Left renal cortex interstitium (tissue), 4 donors: ENCODE measurements at places on chromosomes 3 and 15.

DNA sequence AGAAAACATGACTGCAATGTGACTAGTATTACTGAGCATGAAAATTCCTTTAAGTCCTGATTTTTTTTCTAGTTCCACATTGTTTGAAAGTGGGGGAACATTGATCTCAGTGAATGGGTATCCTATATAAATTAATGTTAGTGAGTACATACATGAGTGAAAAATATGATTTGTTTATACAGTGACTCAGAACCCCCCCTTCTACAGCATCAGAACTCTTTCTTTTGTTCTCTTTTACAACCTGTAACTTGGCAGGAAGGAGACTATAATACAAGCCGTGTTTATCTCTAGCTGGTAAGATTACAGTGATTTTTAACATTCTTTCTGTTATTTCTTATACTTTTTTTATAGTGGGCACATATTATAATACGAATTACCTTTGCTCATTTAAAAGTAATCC, 384.7 kb downstream of the PDCD6IP start:
- DNase-seq = no peak

GRCh38 chr3:73633916-73634344, 9.2 kb upstream of the PDZRN3 start:
- no peak for DNase-seq

- no peak for DNase-seq
Measured at GRCh38 chr3:183871541-183871940, 13.1 kb downstream of the PARL start.

GRCh38 chr3:152505926-152506325, 237.2 kb downstream of the MBNL1 start:
- DNase-seq = no peak

GRCh38 chr3:141392897-141393734, 24.8 kb downstream of the ZBTB38 start:
- no peak for DNase-seq

DNA sequence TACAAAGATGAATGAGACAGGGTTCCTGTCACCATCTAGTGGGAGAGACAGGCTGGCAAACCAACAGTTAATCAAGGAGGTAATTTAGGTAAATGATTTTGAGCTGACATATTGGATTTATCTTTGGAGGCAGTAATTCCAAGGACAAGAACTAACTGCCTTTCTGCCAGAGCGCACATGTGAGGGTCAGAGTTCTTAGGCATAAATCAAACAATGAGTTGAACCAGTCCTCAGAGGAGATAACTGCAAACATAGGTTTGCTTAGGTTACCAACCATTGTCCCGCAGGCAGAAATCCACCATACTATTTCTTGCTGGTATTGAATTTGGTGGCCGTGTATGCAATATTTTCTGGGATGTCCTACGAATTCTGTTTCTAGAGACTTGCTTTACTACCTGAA, 14.2 kb upstream of the PPP1R2 start:
- DNase-seq = no peak

DNA sequence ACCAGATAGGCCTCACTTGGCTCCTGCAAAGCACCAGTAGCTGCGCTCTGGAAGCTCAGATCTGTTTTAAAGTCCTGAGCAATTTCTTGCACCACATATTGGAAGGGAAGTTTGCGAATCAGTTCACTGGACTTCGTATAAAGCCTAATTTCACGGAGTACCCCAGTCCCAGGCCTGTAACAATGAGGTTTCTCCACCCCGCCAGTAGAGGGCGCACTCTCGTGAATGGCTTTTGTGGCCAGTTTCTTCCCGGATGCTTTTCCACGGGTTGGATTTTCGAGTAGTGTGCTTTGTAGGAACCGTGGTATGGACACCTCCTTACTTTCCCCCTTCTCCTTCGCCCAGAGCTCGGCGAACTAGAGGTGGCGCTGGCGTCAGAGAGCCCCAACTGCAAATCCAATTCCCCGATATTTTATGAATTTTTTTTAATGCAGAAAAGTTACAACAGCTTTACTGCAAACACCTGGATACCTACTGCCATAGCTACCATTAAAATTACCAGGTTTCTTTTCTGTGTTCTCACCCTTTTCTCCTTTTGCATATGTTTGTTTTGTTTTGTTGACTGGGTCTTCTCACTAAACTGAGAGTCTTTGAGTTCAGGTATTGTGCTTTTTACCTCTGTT, 13.3 kb downstream of the RARB start:
- no peak for DNase-seq

DNA sequence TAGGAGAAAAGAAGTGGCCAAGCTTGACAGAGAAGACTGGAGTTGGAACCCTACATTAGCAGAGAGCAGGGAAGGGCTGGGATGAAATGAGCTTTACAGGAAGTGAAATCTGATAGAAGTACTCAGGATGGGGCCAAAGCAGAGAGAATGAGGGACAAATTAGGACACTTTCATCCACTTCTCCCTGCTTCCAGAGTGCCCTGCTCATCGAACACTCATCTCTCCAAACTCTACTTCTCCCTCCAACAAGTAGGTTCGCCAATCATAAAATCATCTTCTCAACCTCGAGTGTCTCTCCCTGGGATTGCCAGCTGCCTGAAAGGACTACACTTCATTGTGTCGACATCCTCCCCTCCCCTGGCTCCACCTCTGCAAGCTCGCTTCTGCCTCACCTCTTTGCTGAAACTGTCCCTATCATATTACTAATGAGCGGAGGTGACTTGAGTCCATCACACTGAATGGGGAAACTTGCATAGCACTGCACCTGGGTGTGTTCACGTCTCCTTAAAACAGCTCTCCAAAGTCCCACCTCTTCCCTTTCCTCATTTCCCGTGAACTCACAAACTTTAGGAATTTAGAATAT, 365.8 kb downstream of the FOXP1 start:
- DNase-seq = no peak

- no peak for DNase-seq
Measured at GRCh38 chr15:62469874-62470688, 305.0 kb upstream of the C2CD4B start.
